ENCODE measurements at places on chromosomes 2 and 18.
A peak's percentile ranks its signal among the peaks of the same experiment; 100 is the strongest.

DNA sequence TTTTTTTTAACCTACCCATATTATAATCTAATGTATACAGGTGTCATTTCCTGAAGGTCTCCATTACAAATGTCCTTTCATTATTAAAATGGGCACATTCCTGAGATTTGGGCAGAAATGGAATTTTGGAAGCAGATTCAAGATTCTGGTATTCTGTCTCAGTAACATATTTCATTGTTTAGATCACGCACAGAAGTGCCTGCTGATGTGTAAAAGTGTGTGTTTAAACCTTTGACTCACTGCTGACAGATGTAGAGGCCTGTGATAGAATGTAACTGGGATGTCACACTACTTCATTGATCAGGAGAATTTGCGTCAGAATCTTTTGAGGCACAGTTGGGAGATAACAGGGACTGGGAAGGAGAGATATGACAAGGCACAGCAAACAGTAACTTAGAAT, 276.8 kb upstream of the EPAS1 start:
- no peak for DNase-seq

DNA sequence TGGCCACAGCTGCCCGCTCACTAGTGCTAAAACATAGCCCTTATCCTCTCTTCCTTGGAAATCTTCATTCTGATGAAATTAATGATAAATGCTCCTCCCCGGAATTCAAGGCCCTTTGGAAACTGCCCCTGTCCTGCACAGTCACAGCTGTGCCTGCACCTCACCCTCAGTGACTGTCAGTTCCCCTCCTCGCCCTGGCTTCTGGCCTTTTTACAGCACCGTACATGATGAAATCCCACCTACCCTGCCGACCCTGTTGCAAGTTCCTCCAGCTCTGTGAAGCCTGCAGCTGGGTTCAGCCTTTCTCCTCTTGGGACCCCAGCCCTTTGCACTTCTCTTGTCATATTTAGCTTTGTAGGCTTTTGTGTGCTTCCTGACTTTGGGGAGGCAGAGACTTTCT, 48.4 kb downstream of the DCDC2C start:
- DNase-seq, result no peak

- no peak for DNase-seq
Observed at GRCh38 chr2:12052796-12053195, 306.4 kb downstream of the LPIN1 start.

GRCh38 chr2:9139491-9140443, 66.8 kb upstream of the ASAP2 start:
- peak; percentile 32 for DNase-seq

- no peak for DNase-seq
Observed at GRCh38 chr2:155062922-155063258, 364.4 kb downstream of the KCNJ3 start.

- DNase-seq, result no peak
Observed at GRCh38 chr2:97750017-97750416, 36.6 kb downstream of the ZAP70 start.

DNA sequence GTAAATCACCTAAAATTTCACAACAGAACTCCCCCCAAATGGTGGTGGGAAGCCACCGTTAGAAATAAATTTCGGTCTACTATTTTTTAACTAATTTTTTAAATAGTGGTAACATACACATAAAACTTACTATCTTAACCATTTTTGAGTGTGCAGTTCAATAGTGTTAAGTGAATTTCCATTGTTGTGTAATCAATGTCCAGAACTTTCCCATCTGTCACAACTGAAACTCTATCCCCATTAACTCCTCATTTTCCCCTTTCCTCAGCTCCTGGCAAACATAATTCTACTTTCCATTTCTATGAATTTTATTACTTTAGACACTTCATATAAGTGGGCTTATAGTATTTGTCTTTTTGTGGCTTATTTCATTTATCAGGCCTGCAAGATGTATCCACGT, 34.1 kb upstream of the HNMT start:
- DNase-seq, result no peak

All from NCI-H526 treated with DMSO at 0.1 percent for 48 hours (cell line).